ENCODE measurements at places on chromosomes 7 and 10.

DNA sequence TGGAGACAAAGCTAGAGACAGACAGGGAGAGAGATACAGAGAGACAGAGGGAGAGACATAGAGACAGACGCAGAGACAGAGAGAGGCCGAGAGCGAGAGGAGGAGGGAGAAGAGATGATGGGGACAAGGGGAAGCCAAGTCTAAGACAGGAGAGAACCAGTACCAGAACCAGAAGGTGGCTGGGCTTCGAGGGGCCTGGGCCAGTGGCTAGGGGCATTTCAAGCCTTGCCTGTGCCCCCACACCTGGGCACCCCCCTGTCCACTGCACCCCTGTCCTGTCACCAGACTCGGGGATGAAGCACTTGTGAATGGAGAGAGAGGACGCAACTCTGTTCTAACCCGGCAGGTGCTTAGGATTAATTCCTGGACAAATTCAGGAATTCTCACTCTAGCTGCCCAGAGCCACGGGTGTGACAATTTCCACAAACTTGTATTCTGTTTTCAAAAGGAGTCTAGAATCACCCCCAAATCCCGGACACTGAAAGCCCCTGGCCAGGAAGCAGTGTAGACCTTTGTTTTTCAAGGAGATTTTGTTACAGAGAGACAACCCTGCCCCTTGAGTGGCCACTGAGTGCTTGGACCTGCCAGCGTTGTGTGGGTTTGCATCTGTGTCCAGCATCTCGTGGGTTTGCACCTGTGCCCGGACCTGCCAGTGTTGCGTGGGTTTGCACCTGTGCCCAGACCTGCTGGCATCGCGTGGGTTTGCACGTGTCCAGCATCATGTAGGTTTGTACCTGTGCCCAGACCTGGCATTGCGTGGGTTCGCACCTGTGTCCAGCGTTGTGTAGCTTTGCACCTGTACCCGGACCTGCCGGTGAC lies 157.3 kb downstream of the WDR37 start:
- DNase-seq = no peak

- no peak for DNase-seq
These were observed 304.8 kb downstream of the POM121L12 start for GRCh38 chr7:53340220-53340619.

DNA sequence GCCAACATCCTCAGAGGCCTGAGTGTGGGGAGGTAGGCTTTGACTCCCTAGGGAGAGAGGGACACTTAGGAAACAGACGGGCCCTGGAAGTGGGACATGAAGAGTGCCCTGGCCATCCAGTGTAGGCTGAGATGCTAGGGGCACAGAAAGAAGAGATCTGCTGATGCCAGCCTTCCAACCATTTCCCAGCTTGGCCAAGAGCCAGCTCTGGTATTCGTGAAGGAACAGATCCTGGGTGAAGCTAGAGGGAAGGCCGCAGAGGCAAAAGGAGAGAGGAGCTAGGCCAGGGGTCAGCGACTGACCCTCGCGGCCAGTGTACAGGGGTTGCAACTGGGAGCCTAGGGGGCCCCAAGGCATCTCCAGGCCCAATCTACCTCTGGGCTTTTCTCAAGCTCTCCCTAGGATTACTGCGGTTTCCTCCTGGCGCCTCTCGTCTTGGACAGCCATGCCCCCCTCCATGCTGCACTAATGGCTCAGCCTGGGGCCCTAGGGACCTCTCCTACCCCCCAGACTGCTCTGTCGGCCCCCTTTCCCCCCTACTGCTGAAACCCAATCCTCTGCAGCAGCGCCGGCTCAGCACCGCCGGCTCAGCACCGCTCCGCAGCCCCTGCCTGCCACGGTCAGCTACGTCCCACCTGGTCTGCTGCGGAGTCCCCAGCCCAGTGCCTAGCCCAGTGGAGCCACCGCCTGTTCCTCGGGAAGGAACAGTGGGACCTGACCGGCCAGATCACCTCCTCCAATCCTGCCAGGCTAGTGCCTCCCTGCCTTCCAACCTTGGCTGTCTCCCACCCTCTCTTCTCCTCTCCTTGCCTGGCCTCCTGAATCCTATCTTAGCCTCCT lies at the start of gene ASIC3:
Gene ASIC3 (plus strand): TSS at position 556 of the 840 bp plus-strand sequence. CDS start 355 bp downstream, outside the sequence.
- DNase-seq = no peak

DNA sequence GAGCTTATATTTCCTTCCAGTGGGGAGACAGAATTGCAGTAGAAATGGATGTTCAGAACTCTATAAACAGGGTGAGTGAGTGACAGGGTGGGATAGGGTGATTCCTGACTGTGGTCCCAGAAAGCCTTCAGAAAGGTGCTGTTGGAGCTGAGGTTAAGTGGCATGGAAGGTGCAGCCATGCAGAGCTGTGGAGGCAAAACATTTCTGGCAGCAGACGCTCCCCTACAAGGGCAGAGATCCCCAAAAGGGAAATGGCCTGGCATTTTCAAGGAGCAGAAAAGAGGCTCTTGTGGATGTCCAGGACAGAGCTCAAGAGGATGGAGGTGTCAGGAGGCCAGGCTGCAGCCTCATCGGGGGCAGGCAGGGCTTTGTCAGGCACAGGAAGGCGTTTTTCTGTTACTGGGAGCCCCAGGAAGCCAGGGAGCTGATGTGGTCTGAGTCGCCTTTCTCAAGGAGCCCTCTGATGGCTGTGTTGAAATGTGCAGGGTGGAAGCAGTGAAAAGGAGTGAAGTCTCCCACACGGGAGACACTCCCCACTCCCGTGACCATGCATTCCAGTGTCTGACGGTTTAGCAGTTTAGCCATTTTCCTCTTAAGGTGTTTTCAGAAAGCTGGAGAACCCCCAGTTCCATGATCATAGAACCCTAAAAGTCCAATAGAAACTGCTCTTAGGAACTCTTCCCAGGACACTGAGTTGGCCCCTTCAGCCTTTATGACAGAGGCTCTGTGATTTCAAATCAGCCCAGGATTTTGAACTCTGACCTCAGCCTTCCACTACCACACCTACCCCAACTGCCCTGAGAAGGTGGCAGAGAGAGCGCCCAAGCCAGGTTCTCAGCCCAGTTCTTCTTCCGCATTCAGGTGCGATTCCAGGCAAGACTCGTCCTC lies 96.2 kb downstream of the C10orf105 start:
- DNase-seq = no peak
